Hematopoietic multipotent progenitor cell treated with erythropoietin and hydrocortisone succinate and interleukin-3 and kit ligand, for 4 days (in vitro differentiated cells): ENCODE measurements at places on chromosomes 6 and 20.
A peak's percentile ranks its signal among the peaks of the same experiment; 100 is the strongest.

GRCh38 chr6:42394151-42394550 lies 57.6 kb downstream of the TRERF1 start:
- no peak for DNase-seq

- peak; percentile 86 for DNase-seq
Measured at GRCh38 chr6:71228461-71229041, 60.1 kb upstream of the OGFRL1 start.

GRCh38 chr6:73156793-73157767 lies 68.2 kb downstream of the KHDC1L start:
- DNase-seq: no peak

- no peak for DNase-seq
Measured at GRCh38 chr6:119671105-119671504, 321.5 kb upstream of the MAN1A1 start.

DNA sequence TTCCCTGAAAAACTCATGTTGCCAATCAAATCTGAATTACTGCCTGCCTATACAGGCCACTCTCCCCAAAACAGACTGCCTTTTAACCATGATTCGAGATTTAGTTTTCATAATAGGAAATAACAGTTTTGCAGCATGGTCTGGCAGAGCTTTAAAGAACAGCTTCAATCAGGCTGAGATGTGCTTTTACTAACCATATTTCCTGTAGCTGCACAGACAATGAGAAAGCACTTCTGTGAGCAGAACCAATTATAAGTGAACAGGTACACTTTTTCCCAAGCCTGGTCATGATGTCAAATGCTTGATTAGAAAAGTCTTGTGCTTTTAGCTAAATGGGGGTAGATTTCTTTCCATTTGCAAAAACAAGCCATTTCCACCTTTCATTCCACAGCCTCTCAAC lies 108.2 kb downstream of the THEMIS start:
- DNase-seq: no peak

DNA sequence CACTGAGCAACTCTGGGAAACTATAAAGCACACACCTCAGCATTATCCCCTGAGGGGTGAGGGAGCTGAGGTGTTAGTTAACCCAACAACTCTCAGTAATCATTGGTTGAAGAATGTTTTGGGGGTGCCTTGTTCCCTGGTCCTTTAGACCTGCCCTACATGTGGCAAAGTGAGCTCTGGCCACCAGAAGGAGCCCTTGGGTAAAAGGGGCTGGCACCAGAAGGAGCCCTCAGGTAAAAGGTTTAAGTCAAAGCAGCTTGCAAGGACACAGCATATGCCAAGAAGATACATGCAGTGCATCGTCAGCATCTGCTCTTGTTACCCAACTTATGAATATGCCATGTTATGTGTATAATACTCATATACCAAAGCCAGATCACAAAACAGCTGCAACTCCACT lies 1081.7 kb downstream of the KIF16B start:
- peak; percentile 7 for DNase-seq

GRCh38 chr6:34085453-34086170 lies 60.3 kb downstream of the GRM4 start:
- DNase-seq: no peak

GRCh38 chr20:38620441-38620840 lies 18.8 kb downstream of the ARHGAP40 start:
- DNase-seq: no peak

GRCh38 chr6:160138839-160139419 lies 17.3 kb downstream of the SLC22A1 start:
- DNase-seq: no peak

- DNase-seq: peak; percentile 27
Measured at GRCh38 chr6:140012150-140012549, 637.7 kb upstream of the CITED2 start.

DNA sequence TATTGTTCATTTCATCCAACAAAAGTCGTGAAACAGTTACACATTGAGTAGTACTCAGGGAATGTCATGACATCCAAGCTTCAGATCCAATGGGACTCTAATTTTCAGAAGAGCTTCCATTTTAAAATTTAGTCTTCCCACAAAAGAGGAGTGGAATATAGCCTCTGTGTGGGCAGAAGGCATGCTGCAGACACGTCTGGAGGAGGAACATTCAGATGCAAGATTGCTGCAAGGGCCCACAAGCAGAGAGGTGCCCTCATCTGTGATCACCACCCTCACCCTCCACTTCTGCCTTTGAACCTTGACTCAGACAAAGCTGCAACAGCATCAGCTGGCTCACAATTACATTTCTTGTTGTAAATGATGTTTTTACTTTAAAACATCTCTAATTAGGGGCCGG lies 29.9 kb downstream of the NRN1 start:
- DNase-seq: no peak

- DNase-seq: no peak
Measured at GRCh38 chr6:1470040-1470439, 80.7 kb downstream of the FOXF2 start.

DNA sequence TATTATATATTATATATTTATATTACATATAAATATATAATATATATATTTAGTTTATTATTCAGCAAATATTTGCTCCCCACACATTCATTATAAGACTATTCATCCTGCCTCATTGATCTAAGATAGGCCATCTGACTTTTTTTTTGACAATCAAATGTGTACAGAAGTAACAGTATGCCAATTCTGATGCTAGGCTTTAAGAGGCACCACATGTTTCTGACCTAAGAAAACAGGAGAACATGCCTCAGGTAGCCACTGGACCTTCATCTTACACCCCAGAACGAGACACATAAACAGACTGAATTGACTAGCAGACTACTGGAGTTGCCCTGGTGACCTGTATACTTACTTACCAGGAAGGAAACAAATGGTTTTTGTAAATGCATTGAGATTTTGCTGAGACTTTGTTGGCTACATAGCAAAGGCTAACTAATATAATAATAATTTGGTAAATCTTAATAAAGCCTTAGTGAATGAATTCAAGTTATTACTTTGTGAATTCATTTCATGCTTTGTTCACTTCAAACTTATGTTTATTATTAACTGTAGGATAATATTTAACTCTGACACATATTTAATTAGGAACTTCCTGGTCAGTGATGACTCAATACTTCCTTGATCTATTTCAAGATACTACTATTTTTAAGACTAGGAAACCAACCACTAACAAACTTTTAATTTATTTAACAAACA lies 13.4 kb upstream of the MYO6 start:
- DNase-seq: peak; percentile 8

- DNase-seq: no peak
Measured at GRCh38 chr6:138680085-138680484, 93.5 kb upstream of the CCDC28A start.

DNA sequence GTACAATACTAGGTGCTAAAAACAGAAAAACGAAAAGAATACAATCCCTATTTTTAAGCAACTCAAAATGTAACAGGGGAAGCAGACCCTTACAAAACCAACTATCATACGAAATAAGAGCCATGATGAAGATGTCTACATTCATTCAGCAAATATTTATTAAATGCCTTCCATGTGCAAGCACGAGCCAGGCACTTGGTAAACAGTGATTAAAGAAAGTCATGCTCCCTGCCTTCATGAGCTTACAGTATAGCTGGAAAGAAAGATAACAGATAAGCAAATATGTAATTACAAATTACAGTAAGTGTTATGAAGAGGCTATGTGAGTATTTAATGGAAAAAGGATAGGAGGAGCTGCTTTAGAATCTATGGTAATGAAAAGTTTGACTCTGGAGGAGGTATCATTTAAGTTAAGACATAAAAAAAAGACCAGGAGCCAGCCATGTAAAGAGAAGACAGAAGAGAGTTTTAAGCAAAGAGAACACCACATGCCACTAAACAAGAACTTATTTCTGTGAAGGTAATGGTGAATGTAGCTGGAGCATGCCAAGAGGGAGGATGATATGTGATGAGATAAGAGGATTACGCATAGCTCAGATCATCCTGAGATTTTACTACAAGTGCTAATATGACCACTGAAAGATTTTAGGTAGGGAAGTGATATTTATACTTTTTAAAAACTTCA lies 19.3 kb upstream of the COX7A2 start:
- DNase-seq: no peak

GRCh38 chr6:31131595-31131994 lies 7.3 kb downstream of the PSORS1C2 start:
- DNase-seq: no peak

DNA sequence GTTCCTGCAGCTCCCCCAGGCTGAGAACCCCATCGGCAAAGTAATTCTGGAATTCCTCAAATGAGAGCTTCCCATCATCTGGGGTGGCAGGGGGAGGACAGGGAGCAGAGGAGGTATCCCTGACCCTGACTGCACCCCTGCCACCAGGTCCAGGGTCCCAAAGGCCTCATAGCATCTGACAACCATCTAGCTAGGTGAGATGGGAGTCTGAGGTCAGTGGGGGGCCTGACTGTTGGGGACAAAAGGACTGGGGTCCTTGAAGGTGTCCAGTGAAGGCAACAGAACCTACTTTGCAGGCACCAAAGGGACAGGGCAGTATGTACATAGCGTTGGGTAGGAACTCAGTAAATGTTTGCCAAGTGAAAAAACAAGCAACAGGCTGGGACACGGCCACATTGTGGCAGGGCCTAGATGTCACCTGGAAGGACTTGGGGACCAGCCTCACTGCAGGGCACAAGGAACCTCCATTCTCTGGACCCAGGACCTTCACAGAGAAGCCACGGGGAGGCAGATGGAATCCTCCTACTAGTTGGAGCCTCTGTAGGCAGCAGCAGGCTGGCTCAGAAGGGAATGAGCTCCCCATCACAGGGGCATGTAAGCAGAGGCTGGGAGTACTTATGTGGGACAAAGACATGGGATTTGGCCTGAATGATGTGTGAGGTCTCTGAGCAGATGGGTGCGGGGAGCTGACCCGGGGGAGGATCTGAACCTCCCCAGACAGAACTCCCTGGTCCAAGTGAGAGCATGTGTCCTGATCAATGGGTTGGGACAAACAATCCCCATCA lies 3.3 kb downstream of the NECAB3 start:
- DNase-seq: no peak

DNA sequence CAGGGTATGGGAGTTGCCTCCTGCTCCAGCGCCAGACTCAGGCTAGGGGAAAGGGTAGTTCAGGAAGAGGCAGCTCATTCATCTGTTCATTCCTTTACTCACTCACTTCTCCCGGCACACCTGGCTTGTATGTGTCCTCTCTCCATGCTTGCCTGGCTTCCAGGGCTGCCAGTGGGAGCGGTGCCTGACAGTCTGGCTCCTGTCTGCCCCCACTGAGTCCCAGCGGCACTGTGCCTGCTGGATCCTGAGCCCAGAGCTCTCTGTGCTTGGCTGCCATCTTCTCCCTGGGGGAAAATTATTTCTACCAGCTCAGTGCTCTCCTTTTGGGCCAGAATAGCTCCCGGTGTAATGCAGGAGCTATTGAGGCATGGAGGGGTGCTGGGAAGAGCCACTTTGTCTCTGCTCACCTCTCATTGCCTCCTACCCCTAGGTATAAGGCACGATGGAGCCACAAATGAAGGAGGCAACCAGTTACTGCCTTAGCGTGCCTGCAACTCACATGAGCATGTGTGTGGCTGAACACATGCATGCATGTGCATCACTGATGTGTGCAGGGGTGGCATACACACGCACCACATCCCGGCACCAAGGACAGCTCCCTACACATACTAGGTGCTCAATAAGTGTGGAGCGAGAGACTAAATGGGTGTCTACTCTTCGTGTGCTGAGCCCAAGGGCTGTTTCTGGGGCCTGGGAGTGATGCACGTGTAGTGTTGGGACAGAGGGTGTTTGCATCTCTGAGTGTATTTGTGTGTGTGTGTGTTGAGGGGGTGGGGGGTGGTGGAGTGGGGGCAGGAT lies 46.6 kb downstream of the CDH22 start:
- no peak for DNase-seq

GRCh38 chr6:158850807-158851115 lies 31.6 kb upstream of the EZR start:
- DNase-seq: no peak

GRCh38 chr6:146090474-146090873 lies 61.6 kb downstream of the GRM1 start:
- DNase-seq: no peak

DNA sequence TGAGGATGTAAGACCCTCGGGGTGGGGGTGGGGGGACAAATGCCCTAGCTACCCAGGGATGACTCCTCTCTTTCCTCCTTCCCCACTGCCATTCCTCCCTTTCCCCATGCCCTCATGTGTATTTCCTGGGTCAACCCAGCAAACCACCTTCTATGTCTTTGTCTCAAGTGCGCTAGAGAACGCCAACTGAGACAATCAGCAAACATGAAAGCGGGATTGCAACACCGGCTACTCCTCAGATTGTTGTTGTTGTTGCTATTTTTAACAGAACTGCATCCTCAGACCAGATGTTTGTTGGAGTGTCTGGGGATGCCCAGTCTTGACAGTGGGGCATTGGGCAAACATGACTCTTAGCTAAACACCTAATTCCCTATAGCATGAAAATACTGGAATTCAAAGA lies 39.3 kb upstream of the HIVEP1 start:
- DNase-seq: no peak

DNA sequence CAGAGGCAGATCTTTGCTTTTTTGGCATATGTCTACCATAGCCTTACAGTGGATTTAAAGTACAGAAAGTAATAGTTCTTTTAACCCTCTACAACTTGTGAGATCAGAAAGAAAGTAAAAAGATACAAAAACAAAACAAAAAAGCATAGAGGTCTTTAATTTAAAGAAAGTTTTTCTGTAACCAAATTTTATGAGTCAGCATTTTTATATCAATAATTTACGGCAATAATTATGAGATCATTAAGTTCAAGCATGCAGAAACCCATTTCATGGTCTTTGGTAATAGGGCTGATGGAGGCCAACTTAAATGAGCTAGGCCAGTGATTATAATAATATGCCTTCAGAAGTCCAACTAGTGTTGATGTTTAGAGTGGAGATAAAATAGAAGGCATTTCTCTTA lies 145.9 kb downstream of the AIG1 start:
- no peak for DNase-seq

GRCh38 chr20:31967830-31968249 lies at the start of gene XKR7:
Gene XKR7, plus strand, starts transcription at chr20:31968151. Its CDS starts 25 bp downstream, at chr20:31968176.
- peak; percentile 60 for DNase-seq

GRCh38 chr20:62244644-62245108 lies 6.4 kb downstream of the OSBPL2 start:
- peak; percentile 44 for DNase-seq

- DNase-seq: no peak
Measured at GRCh38 chr6:24905483-24905882, 30.3 kb downstream of the RIPOR2 start.

DNA sequence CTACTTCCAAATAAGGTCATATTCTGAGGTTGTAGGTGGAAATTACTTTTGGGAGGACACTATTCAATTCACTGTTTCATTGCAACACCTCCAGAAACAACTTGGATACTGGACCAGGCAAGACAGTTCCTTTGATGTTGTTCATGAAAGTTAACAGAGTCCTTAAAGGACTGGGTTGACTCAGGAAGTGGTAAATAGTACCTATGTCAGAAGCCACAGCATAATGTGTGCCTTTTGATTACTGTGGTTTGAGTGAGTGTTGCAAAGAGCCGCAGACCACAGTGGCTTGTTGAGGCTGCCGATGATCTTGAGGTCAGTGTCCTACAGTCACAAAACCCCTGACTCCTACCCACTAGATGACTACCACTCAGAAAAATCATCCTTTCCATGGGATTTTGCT lies 10.9 kb downstream of the IL20RA start:
- DNase-seq: peak; percentile 94
